ENCODE measurements at places on chromosomes 6 and 20.

- peak; percentile 57 for DNase-seq
These were observed 1.4 kb upstream of the TRERF1 start for GRCh38 chr6:42453031-42453653.

GRCh38 chr6:152563177-152563576 lies 74.0 kb downstream of the SYNE1 start:
- DNase-seq, result no peak

DNA sequence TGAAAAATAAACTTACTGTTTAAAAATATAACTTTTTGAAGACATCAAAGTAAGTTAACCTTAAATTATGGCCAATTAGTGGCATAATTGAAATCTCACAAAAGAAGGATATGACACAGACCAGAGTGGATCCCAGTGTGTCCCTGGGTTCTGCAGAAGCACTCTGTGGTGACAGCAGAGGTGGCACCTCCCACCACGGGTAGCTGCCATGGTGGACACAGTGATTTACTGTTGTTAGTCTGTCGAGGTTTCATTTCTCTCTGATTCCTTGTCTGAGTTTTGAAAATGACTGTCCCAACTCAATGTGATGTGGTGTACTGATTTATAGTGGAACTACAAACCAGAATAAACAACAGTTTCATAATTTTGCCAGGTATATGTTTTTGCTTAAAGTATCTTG lies 76.5 kb downstream of the TULP4 start:
- DNase-seq, result no peak

- no peak for DNase-seq
These were observed 45.3 kb upstream of the RAB32 start for GRCh38 chr6:146498309-146498708.

- DNase-seq, result no peak
These were observed 138.0 kb upstream of the ARID1B start for GRCh38 chr6:156639009-156639721.

- DNase-seq, result no peak
These were observed 75.3 kb downstream of the SERAC1 start for GRCh38 chr6:158092806-158093205.
